ENCODE measurements at places on chromosomes 1 and 21.

GRCh38 chr1:156705321-156705917, at the start of gene CRABP2:
CRABP2 (minus strand) TSS chr1:156705583; CDS start chr1:156705446, 137 bp downstream.
- H3K27ac ChIP-seq, result peak within 1 kb of the TSS; percentile 98
- peak within 1 kb of the TSS; percentile 51 for H3K4me3 ChIP-seq
- no peaks in the 10 kb centered on the region for H3K27me3 ChIP-seq

DNA sequence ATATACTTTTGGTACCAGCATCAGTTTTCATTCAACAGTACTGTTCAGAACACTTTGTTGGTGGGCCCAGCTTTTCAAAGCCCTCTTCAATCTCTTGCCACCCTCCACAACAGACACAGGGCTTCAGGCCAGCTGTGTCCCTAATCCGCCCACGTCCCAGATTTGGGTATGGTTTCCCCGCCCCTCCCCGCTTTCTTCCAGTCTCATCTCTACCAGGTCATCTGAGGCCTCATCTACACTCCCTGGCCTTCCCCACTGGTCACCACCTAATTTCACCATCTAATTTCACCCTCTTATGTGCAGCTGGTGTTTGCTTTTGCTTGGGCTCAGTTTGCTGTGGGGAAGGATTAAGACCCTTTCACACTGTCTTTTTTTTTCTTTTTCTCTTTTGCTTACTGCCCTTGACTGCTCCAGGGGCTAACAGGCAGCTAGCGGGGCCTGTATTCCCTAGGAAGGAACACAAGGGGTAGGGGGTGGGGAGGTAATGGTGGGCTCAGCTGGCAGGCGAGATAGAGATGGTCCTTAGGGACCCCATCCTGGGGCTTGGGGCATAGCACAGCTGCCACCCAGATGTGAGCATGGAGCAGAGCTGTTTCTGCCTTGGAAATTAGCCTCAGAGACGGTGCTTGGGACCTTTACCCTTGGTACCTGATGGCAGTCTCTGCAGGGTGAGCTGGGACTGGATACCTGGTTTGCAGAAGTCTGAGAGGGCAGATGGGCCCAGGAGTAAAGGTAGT, 3.8 kb upstream of the EPB41 start:
- H3K36me3 ChIP-seq, result no peaks in the 10 kb centered on the region
- H3K27me3 ChIP-seq, result no peaks in the 10 kb centered on the region
- H3K4me3 ChIP-seq, result no peak overlapping the region

DNA sequence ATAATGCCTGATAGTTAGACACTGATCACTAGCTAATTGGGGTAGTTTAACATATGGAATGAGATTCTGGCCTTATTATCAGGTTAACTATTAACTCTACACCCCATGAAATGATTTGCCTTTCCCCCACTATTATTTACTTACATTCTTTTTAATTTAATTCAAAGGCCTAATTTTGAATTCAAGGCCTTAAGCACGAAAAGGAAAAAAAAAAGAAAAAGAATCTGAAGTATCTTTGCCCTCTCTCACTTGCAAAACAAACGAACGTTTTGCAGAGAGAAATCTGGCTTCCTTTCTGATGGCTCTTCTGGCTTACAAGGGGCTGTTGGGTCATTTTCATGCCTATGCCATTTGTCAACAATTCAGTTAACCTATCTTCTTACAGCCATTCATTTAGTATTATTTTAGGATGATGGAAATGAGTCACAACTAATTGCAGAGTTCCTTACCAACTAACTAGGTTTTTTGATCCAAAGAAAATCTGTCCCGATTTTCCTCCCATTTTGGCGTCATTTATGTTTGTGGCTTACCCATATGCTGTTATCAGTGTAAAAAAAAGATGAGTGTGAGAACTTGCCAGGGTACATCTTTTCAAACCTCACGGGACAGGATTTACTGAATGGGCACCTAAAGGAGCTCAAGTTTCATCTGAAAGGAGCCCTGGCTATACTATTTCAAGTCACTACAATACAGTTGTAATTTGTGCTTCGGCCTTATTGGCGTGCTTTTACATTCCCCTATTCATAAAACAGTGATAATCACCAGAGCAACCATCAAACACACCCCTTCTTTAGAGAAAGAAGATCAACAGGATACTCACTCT, 1.9 kb upstream of the ERRFI1 start:
- DNase-seq, result peak; percentile 56
- no peak overlapping the region for H3K4me3 ChIP-seq
- H3K27ac ChIP-seq, result no peak overlapping the region
- no peaks in the 10 kb centered on the region for H3K27me3 ChIP-seq
- H3K4me1 ChIP-seq, result peaks cover 7% of the 10 kb centered on the region

GRCh38 chr1:173276922-173277800, 70.0 kb upstream of the TNFSF4 start:
- H3K4me3 ChIP-seq, result no peak overlapping the region
- no peak for DNase-seq
- no peaks in the 10 kb centered on the region for H3K36me3 ChIP-seq
- H3K27me3 ChIP-seq, result no peaks in the 10 kb centered on the region
- H3K27ac ChIP-seq, result no peak overlapping the region
- peaks cover 1% of the 10 kb centered on the region for H3K4me1 ChIP-seq

Measured in mesendoderm (in vitro differentiated cells).